GM04504 (cell line): ENCODE measurements at places on chromosomes 13 and 19.

DNA sequence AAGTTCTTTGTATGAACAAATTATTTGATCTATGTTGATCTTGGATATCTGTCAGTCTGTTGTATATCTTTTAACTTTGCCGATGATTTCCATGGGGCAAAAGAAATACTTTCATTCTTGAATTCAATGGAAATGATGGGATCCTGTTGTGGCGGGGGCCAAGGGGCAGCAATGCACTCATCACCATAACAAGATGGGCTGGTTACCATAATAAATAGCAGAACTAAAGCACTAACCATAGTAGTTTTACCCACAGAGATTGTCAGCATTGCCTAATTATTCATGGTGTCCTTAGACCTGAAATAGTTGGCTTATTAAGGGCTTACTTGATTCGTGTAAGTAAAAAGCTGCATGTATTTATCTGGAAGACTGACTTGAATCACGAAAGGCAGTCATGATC, 309.6 kb downstream of the RFC3 start:
- no peak for DNase-seq

- no peak for DNase-seq
Measured at GRCh38 chr13:113028336-113029060, 59.5 kb downstream of the MCF2L start.

DNA sequence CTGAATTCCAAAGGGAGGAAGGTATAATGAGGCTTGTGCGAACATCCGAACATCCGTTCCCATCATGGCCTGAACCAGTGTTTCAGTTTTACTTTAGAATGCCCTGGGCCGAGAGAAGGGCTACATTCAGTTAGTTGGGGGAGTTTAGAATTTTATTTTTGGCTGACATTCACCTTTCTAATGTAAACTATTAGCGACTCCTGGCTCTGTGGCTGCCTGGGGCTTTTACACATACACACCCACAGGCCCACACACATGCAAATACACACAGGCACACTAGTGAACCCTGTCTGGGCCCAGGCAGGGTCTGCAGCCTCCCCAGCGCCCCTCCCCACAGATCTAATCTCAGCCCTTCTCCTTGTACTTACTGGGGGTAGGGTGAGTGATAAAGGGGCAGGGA, 6.1 kb downstream of the GAPDHS start:
- no peak for DNase-seq

GRCh38 chr13:37443538-37443937, 155.0 kb downstream of the POSTN start:
- DNase-seq: peak; percentile 86

DNA sequence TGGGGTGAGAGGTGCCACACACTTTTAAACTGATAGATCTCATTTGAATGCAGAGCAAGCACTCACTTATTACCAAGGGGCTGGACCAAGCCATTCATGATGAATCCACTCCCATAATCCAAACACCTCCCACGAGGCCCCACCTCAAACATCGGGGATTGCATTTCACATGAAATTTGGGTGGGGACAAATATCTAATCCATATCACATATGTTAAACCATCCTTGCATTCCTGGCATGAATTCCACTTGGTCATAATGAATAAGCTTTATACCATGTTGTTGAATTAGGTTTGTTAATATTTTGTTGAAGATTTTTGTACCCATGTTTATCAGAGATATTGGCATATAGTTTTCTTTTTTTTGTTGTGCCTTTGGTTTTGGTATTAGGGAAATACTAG, 1198.7 kb upstream of the ATXN8OS start:
- no peak for DNase-seq

DNA sequence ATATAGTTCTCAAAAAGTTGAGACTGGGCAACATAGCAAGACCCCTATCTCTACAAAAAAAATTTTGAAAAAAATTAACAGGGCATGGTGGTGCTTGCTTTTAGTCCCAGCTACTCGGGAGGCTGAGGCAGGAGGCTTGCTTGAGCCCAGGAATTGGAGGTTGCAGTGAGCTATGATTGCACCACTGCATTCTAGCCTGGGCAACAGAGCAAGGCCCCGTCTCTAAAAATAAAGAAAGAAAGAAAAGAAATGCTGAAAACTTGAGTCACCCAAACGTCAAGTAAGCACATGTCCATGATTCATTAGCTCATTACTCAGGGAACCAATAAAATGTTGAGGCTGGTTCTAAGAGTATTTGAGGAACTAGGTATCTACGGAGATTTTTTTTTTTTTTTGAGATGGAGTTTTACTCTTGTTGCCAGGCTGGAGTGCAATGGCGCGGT, 33.9 kb upstream of the SEMA6B start:
- peak; percentile 38 for DNase-seq

GRCh38 chr13:63901630-63902029, 2486.0 kb upstream of the PCDH20 start:
- DNase-seq: no peak

- DNase-seq: peak; percentile 65
Measured at GRCh38 chr19:49502866-49503581, 6.8 kb downstream of the RPS11 start.

DNA sequence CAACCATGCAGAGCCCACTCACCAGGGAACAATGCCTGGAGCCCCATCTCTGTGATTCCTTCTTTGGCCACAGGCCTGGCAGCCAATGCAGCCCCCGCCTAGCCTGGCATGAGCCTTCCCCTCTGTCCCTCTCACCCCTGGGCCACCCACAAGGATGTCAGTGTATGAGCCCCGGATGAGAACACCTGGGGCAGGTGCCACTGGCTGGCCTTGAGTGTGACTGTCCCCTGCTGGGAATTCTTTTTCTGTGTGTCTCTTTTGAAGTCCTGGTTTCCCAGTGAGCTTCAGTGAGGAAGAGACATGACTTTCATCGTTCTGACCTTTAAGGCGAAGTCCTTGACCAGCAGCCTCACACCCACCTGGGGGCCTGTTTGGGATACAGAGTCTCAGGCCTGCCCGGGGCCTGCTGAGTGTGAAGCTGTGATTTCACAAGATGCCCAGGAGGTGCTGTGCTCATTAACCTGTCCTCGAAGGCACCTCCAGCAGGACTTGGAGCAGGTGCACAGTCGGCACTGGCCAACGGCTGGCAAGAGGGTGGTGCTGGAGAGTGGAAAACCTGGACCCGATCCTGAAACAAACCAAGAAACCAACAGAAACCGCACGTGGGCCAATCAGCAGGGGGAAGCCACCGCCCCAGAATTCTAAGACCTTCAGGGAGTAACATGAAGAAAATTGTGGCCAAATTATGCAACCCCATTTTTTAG, 27.4 kb upstream of the SPACA7 start:
- DNase-seq: no peak

DNA sequence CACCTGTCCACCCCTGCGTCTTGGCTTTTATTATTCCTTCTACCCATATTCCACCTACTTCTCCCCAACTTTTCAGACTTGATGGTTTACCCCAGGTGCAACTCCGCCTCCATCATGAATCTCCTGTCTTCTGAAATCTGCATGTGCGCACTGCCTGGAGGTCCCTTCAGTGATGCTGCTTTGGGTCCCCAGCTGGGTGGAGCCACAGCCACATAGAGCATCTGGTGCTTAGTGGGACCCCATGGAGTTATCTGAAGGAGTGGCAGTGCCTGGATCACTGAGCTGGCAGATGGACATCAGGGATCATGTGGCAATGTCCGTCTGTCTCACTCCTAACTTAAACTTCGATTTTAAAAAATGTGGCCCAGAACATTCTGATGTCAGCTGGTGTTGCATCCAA, 13.5 kb downstream of the ZNF536 start:
- no peak for DNase-seq

GRCh38 chr19:23365222-23365621, 30.0 kb downstream of the ZNF91 start:
- no peak for DNase-seq

GRCh38 chr13:91076830-91077229, 270.7 kb upstream of the MIR17HG start:
- no peak for DNase-seq

- no peak for DNase-seq
Measured at GRCh38 chr19:32459204-32459865, 53.8 kb downstream of the DPY19L3 start.

- no peak for DNase-seq
Measured at GRCh38 chr13:59607780-59608233, 555.9 kb downstream of the DIAPH3 start.

DNA sequence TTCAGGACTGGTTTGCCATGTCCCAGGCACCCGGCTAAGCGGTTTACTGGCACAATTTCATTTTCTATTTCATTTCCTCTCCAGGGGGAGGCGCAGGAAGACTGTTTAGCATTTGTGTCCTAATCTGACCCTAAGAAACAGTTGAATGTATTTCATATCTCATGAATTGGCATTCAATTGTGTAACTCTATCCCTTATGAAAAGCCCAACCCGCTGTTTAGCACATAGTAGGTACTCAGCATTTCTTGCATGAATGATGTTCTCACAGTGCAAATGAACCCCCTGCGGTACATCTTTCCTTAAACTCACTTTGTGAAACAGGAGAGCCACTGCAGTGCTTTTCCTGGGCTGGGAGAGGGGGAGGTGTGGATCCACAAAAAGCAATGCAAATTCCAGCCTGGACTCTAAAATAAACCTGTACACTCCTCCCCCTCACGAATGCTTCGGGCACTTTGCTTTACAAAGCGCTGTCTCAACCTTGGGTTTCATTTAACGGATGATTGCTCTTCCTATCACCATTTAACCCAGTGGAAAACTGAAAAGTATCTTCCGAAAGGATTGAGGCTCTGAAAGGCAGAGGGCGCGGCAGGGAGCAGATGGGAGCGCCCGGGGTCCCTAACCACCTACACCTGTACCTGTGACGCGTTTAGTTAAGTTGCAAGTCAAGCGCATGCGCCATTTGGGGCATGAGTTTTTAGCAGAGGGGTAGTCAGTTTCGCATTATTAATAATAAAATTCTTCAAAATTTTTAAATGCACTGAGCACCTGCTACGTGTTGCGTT, 1.2 kb upstream of the EEF2 start:
- DNase-seq: no peak

- DNase-seq: no peak
Measured at GRCh38 chr13:38981096-38981495, 9.5 kb downstream of the STOML3 start.

GRCh38 chr19:32387701-32388392, 17.7 kb upstream of the DPY19L3 start:
- DNase-seq: peak; percentile 70

DNA sequence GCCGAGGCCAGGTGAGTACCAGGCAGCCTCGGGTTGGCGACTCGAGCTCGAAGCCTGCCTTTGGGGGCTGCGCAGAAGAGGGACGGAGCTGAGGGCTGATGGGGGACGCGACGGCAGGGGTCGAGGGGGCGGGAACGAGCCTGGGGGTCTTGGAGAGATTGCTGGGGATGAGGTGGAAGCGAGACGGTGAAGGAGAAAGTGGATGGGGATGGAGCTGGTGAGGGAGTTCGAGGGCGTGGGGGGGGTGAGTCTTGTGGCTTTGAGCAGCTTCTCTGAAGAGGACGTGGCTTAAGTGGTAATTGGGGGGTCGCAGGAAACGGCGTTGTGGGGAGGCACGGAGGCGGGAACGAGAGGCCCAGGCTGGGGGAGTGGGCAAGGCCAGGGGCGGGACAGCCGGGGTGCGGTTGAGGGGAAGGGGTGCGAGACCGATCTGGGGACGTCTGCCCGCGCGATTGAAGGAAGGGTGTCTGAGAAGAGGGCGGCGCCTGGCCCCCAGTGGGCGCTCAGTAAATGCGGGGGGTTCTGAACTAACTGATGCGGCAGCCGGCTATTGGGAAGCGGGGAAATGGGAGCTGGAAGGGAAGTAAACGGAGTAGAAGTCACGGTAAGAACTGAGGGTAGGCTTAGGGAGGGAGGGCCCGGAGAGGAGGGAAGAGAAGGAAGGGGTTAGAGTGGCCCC, 426 bp downstream of the MYO9B start:
- DNase-seq: no peak

DNA sequence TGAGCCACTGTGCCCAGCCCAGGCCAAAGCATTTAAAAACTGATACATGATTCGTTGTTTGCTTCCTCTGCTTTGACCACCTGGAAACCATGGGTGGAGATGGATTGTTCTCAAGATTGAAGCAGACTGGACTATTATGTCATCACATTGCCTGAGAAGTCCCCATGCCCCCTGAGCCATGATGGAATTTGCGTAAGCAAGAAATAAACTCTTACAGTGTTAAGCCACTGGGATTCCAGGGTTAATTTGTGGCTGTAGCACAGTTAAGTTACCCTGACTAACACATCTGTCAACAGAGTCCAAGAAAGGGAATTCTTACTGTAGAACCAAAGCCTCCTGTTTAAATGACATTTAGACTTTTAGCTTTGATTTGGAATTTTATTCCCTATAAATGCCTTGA, 19.4 kb upstream of the DHRS12 start:
- DNase-seq: no peak

GRCh38 chr19:19040417-19040816, 7.0 kb downstream of the ARMC6 start:
- DNase-seq: peak; percentile 82

DNA sequence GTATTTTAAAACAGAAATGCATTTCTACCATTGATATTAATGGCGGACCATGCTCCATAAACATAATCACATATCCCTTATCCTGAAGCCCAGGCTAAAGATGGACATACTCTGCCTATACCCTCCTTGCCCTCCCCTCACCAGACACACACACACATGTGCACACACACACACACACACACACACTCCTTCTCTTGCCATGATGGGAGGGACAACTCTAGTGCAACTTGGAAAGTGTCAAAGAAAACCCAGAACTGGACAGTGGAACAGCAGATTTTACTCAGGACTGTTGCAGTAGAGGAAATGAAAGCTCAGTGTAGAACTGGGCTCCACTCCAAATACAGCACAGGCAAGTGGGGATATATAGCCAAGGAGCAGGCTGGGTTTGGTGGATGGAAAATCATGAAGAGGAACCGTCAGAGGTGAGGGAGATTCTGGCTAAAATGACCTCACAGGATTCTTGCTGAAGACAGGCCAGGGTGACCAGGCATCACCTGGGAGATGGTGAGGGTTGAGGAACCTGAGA, 40.8 kb downstream of the TNFRSF19 start:
- DNase-seq: no peak

DNA sequence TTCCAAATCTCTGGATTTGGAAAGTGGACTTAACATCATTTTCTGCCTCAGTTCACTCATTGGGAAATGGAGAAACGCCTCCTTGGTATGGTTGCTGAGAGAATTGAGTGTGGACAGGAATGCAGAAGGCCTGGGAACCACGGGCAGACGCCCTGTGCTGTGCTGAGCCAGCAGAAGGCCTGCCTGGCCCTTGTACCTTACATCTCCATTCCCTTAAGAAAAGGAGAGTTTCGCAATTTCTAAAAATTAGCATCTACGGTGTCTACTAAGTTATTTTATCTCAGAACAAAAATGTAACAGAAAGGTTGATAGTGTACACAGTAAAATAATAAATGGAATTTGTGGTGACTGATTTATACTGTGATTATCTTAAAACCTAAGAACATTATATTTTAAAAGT, 78.7 kb downstream of the IPO5 start:
- DNase-seq: no peak

DNA sequence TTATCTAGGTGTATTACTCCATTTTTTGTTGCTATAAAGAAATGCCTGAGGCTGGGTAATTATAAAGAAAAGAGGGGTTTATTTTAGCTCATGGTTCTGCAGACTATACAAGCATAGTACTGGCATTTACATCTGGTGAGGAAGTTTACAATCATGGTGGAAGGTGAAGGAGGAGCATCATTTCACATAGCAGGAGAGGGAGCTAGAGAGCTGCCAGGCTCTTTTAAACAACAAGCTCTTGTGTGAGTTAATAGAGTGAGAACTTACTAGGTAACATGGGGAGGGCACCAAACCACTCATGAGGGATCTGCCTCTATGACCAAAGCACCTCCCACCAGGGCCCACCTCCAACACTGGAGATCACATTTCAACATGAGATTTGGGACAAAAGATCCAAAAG, 221.7 kb upstream of the GPC6 start:
- no peak for DNase-seq
